ENCODE measurements at places on chromosomes 5 and 9.

GRCh38 chr5:36613771-36614656 lies 7.6 kb downstream of the SLC1A3 start:
- no peak for DNase-seq

DNA sequence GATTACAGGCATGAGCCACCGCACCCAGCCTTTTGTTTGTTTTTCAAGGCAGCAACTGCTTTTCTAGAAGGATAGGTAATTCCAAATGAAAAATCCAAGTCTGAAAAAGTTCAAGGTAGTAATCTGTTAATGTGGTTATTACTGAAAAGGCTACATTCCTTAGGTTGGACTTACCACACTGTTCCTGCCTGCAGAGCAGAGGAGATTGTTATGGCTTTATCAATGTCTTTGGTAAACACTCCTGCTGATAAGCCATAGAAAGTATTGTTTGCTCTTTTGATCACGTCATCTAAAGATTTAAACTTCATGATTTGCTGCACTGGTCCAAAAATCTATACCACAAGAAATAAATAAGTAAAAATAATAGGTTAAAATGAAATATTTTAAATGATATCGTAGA lies 43.4 kb downstream of the ALDH1A1 start:
- no peak for DNase-seq

GRCh38 chr5:125521289-125521688 lies 774.9 kb upstream of the ZNF608 start:
- DNase-seq: no peak

- peak; percentile 96 for DNase-seq
Measured at GRCh38 chr9:34665381-34666250, 3.2 kb upstream of the CCL27 start.

- DNase-seq: no peak
Measured at GRCh38 chr5:52746539-52746938, 41.2 kb upstream of the ITGA1 start.

DNA sequence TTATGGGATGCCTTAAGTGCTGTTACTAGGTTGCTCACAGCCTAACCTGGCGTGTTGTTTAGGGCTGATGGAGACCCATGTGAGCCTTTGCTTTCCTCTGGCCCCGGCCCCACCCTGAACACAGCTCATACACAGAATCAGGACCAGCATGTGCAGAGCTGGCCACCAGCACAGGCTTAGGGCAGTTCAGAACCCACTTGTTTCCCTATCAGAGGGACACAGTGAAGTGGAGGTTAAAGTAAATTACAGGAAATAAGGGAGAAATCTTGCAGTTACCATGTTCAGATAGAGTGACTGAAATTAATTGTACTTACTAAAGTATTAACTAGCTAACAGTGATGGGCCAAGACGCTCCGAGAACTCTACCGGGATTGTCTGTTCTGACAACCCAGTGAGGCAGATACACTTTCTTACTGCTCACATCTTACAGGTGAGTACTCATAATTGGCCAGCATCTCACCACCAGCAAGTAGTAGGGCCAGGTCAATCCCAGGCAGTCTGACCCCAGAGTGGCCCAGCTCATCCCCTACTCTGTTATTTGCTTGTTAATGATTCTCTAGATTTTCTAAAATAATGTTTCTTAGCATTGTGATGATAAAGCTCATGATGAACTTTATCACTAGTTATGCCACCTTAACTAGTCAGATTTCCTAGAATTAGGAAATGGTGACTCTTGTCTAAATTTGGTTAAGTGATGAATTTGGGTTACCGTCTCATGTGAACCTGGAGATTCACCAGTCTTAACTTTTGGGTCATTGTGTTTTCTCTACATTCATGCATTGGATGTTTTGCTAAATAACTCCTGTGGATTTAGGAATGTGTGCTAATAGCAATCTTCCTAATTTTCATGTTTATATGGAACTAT lies 15.4 kb downstream of the CCT5 start:
- no peak for DNase-seq

Measured in head of caudate nucleus (tissue), 42 donors.